ENCODE measurements at places on chromosomes 5 and 9.

GRCh38 chr5:153896701-153897100 lies 142.0 kb downstream of the FAM114A2 start:
- peak; percentile 58 for DNase-seq

GRCh38 chr9:98240475-98240874 lies 15.0 kb downstream of the TBC1D2 start:
- no peak for DNase-seq

DNA sequence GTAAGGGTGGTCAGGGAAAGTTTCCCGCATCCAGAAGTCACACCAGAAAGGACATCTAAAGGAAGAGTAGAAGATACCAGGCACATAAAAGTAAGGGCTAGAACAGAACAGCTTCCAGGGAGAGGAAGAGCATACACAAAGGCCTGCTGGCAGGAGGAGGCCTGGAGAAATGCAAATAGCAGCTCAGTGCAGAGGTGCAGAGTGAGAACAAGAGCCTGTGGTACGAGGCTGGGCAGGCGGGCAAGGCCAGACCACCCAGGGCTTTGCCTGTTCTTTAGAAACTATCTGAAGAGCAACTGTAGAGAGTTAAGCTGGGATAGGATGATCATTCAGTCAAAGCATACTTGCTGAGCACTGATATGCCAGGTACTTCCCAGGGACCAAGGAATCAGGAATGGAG lies 115.3 kb downstream of the DROSHA start:
- DNase-seq: no peak

- peak; percentile 81 for DNase-seq
Observed at GRCh38 chr9:96376891-96377874, 6.3 kb downstream of the SLC35D2 start.

DNA sequence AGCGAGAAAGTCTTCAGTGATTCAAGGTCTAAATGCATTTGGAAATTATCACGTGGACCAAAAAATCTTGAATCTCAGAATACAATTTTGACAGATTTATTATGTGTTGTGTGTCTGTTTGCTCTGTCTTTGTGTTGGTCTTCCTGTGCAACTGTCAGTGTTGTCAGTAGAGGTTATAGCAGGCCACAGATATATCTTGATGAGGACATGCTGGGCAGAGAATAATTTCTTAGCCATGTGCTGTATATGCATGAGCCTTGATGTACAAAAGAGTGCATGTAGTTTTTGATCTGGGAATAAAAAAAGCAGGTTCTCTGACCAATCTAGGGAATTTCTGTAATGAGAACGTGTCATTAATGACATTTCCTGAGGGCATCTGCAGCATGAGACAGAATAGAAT lies 57.6 kb downstream of the ZSWIM6 start:
- no peak for DNase-seq

GRCh38 chr5:141650851-141651727 lies at the start of gene FCHSD1:
FCHSD1 (minus strand) TSS chr5:141651418; CDS start chr5:141651368, 50 bp downstream.
- DNase-seq: peak; percentile 55

DNA sequence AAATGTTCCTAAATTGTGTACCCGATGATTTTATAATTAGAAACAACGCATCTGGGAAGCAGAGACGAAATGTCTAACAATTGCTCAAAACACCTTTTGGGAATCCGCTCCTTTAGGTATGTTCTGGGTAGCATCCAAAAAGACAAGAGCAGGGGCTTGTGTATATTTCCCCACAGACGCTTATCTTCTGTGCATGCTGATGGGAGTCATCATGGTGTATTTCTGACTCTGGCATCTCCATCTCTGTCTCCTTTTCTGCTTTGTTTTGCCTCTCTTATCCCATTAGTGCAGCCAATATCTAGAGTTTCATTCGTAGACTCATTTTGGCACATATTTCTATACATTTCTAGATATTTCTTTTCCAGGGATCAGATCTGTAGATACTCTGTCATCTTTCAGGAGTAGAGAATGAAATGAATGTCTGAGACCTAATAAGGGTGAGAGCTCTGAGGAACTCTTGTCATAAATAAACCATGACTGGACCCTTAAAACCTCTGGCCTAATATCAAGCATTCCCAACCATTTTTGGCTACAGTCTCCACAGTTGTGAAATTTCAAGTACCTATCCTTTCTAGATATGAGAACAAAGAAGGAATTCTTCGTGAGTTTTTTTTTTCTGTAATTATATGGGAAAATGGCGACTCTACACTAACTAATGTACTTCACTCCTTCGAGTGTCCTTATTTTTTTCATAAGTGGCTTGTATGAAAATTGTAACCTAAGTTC lies 508.2 kb downstream of the ACTL7B start:
- DNase-seq: peak; percentile 4

GRCh38 chr5:137040024-137040423 lies 459.1 kb downstream of the SPOCK1 start:
- peak; percentile 5 for DNase-seq

- no peak for DNase-seq
Observed at GRCh38 chr5:112154940-112155686, 264.0 kb downstream of the EPB41L4A start.

GRCh38 chr5:142210864-142211412 lies 102.4 kb downstream of the NDFIP1 start:
- DNase-seq: no peak

GRCh38 chr9:110947491-110948044 lies 90.7 kb downstream of the LPAR1 start:
- DNase-seq: peak; percentile 27

All from DMS79 treated with DMSO at 0.1 percent for 48 hours (cell line).